ENCODE measurements at places on chromosomes 3 and 15.

DNA sequence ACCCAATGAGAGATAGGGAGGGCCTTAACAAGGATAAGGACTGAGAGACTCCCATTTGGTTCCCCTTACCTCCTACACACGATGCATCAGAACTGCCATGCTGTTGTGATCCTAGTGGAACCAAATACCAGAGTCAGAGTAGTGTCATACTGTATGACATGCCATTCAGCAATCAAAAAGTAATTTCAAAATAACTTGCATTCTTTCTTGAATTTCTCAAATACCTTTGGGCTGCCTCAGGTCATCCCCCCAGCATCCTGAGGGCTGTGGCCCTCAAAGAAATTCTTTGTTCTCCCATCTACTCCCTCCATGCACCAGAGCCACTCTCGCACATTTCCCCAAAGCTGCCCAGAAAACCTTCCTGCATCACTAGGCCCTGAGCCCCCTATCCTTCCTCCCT is 68.9 kb upstream of the PPP2R3A start:
- no peak for DNase-seq

GRCh38 chr3:18049096-18049495 is 306.7 kb upstream of the TBC1D5 start:
- DNase-seq, result no peak

DNA sequence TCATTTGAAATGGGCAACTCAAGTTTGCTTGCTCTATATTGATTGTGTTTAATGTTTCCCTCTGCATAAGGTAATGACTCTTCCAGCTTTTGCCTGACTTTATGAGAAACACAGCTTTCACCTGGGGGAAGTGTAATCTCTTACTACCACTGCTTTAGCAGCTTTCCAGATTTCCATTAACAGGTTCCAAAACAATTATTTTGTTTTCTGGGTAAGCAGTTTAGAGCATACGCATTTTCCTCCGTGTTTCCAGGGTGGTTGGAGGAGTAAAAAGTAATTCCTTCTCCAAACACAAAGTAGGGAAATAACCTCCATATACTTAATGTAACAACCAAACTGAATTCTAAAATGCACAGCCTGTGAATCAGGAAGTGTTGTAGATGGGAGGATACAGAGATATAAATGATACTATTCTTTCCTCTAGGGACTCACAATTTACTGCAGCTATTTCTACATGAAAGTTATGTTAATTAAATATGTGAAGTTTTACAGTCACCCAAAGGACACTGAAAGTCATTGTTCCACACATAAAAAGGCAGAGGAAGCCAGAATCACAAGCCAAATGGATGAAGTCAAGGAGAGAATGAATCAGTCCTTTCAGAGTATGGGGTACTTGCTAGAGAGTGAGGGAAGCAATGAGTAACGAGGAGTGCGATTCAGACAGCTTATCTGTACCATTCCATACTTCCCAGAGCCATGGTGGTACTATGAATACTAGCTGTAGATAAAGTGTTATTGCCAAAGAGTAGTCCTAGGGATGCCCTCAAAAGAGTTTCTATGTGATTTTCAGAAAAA is 16.6 kb downstream of the ST3GAL6 start:
- DNase-seq, result no peak

DNA sequence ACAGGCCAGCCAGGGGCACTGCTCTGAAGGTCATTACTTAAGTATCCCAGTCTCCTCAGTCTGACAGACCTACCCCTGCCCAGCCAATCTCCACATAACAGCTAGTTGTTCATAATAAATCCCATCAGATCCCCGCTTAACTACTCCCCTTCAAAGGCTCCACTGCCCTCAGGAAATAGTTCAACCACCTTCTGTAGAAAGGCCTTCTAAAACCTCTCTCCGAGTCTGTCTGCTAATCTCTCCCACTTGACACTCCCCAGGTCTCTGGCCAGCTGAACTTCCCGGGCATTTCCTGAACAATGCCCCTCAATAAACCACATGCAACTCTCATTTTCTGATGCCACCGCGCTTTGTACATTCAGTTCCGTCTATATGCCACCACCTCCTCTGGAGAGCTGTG is 6.0 kb downstream of the PRC1 start:
- DNase-seq, result no peak

- no peak for DNase-seq
Measured at GRCh38 chr15:52658955-52659354, 20.2 kb downstream of the ATOSA start.

DNA sequence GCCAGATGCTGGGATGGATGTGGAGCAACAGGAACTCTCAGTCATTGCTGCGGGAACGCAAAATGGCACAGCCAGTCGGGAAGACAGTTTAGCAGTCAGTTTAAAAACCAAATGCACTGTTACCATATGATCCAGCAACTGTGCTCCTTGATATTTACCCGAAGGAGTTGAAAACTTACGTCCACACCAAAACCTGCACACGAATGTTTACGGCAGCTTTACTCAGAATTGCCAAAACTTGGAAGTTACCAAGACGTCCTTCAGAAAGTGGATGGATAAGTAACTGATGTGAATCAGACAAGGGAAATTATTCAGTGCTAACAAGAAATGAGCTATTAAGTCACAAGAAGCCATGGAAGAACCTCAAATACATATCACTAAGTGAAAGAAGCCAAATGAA is 36.1 kb upstream of the SLC41A3 start:
- DNase-seq, result no peak

GRCh38 chr15:63086271-63086670 is 35.4 kb upstream of the LACTB start:
- peak; percentile 79 for DNase-seq
